Activated CD4-positive, alpha-beta T cell treated with anti-CD3 and anti-CD28 coated beads for 36 hours (primary cell): ENCODE measurements at places on chromosomes 1 and 21. TPM values are rescaled to one million over a fixed set of nuclear protein-coding genes. Genes with fewer than 3 reads are reported as not detected.

The LCE1C gene
- not detected for total RNA-seq

GRCh38 chr1:17957588-17958267, 149.9 kb upstream of the IGSF21 start:
- no peak overlapping the region for H3K27ac ChIP-seq
- DNase-seq: no peak
- H3K4me3 ChIP-seq: no peak overlapping the region
- peaks cover 14% of the 10 kb centered on the region for H3K27me3 ChIP-seq
- H3K4me1 ChIP-seq: peaks cover 5% of the 10 kb centered on the region

DNA sequence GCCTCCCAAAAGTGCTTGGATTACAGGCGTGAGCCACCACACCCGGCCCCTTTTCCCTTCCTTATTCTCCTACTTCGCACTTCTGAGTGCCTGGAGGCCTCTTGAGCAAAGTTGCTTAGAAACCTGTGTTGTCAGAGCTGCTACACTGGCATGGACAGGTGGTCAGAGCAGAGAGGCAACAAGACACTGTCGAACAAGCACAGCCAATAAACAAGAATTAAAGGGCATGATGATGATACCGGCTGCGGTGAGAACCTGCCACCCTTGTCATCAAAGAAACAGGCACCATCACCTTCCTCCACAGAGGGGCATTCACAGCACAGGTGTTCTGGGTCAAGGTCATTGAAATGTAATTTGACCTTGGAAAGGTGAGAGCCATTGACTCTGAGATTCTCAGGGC, 23.3 kb downstream of the STUM start:
- no peak for DNase-seq
- H3K36me3 ChIP-seq: no peaks in the 10 kb centered on the region
- H3K27ac ChIP-seq: no peak overlapping the region
- no peaks in the 10 kb centered on the region for H3K4me1 ChIP-seq
- H3K27me3 ChIP-seq: peaks cover 2% of the 10 kb centered on the region

DNA sequence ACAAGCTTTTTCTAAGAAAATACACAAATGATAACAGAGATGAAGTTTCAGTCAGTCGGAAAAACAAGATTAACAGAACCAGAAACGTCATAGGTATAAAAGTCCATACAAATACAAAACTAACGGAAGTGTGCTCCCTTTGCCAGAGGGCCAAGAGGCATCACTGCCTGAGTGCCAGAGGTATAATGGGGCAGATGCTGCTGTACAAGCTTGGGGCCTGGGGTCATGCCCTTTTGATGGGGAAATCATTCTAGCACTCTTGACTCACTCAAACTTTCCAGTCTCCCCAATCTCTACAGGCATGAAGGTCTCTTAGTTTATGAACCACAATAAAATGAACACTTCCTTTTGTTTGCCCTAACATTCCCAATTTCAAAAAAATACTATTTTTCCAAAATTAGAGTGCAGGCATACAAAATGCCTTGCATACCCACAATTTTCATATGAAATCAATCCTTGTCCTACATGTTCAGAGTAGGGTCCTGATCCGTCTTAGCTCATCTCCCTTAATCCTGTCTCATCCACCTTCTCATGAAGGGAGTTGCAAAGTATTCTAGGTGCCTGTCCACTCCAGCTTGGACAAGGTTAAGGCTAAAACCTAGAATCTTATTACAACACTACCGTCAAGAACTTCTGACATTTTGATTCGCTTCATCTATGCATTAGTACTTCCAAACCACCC, 1.5 kb downstream of the RPL22 start:
- peak overlapping the region; percentile 99 for H3K4me3 ChIP-seq
- peaks cover 41% of the 10 kb centered on the region for H3K4me1 ChIP-seq
- peaks cover 46% of the 10 kb centered on the region for H3K36me3 ChIP-seq
- H3K27me3 ChIP-seq: no peaks in the 10 kb centered on the region
- DNase-seq: no peak
- peak overlapping the region; percentile 96 for H3K27ac ChIP-seq

The WDR64 gene
- total RNA-seq: not detected

DNA sequence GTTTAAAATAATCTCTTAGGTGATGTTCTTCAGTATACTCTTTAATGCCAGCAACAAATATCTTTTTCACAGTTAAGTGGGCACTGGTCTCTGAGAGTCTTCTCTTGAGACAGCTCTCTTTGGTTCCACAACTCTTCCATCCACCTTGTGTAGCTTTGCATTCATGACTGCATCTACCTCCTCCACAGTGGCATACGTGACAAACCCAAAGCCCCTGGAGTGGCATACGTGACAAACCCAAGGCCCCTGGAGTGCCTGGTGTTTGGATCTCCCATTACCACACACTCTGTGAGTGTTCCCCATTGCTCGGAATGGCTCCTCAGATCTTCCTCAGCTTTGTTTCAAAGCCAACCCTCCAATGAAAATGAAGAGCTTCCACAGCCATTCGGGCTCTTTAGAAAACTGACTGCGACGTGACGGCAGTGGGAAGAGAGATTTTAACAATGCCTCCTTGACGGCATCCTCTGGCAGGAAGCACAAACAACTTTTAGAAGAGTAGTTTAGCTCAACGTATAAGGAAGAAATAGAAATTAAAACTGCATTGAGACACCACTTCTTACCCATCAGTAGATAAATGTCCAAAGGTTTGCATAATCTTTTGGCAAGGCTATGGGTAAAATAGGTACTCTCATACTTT, 45.8 kb downstream of the SLC30A7 start:
- H3K27me3 ChIP-seq: peaks cover 2% of the 10 kb centered on the region
- H3K4me1 ChIP-seq: peaks cover 40% of the 10 kb centered on the region
- no peak for DNase-seq
- peak overlapping the region; percentile 67 for H3K4me3 ChIP-seq
- peak overlapping the region; percentile 94 for H3K27ac ChIP-seq

DNA sequence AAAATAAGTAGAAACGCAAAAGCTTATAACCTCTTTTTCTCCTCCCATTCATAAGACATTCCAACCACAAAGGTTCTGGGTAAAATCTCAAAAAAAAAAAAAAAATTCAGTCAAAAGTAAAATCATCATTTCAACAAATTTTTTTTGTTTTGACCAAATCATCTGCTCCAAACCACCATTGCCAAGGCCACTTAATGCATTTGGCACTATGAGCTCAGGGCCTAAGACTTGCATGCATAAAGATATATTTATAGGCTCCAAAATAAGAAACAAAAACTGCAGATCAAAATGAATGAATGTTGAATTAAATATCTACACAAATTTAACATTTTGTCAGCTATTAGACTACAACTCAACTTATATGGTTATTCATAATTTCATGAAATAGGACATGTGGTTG, 331.1 kb upstream of the NFIA start:
- H3K27ac ChIP-seq: no peak overlapping the region
- no peaks in the 10 kb centered on the region for H3K27me3 ChIP-seq
- H3K36me3 ChIP-seq: no peaks in the 10 kb centered on the region
- no peak overlapping the region for H3K4me3 ChIP-seq

The FCRL2 gene
- not detected for total RNA-seq

GRCh38 chr1:160149716-160150115, 1.7 kb upstream of the ATP1A4 start:
- H3K4me1 ChIP-seq: no peaks in the 10 kb centered on the region
- no peaks in the 10 kb centered on the region for H3K36me3 ChIP-seq
- H3K27ac ChIP-seq: no peak overlapping the region
- no peak for DNase-seq

The CELA2B gene
- total RNA-seq: not detected

DNA sequence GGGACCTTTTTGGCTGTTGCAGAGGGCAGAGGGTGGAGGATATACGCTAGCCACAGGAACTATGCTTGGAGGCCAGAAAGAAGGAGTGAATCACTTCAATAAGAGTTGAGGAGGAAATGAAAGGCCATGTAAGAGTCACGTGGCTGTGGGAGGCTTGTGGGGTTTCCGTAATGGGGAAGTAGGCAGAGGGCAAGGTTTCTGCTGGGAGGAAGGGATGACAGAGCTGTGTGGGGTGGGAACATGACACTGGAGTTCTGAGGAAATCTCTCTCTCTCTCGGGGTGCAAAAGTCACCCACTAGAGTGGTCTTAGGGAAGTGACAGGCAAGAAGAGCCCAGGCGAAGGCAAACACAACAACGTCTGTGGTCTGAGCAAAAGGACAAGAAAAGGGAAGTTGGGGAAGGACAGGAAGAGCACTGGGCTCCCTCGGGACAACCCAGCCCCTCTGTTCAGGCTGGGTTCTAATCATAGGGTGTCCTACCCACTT, 3.9 kb upstream of the CD1C start:
- H3K27ac ChIP-seq: peak overlapping the region; percentile 73
- H3K27me3 ChIP-seq: peaks cover 18% of the 10 kb centered on the region
- peak; percentile 44 for DNase-seq
- H3K4me1 ChIP-seq: peaks cover 24% of the 10 kb centered on the region

The CLEC20A gene
- total RNA-seq: not detected

The FNDC10 gene
- 1.7 TPM for total RNA-seq

DNA sequence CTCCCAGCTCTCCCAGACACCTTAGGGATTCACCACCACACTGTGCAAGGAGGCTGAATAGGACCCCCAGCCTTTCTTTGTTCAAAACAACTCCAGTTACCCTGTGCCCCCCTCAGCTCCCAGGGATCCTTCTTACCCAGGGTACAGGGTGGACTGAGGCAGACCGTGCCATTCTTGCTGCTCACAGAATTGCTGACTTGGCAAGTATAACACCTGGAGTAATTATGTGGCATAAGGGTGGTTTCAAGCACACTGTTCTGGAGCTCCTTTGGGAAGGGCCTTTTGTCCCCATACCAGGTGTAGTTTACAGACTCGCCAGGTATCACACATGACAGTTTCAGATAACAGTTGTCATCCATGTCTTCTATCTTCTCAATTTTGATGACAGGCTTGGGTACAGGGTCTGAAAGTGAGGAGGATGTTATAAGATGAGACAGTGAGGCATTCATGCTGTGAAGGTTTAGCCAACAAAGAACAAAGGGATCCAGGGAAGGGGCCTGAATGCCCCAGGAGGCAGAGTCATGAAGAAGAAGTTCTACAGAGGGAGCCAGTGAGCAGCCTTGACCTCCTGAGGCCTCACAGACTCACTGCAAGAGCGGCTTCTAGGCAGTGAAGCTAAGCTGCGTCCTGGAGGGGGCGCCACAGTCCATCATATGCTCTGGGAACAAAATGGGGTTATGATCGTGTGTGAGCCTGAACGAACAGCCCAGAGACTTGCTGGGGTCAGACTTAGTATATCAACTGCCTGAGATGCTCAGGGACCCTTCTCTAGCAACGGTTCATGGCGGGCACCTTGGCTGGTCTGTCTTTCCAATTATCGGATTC, 30.3 kb downstream of the CD48 start:
- H3K4me1 ChIP-seq: peaks cover 78% of the 10 kb centered on the region
- no peak overlapping the region for H3K4me3 ChIP-seq
- H3K27ac ChIP-seq: peak overlapping the region; percentile 94
